Activated CD4-positive, CD25-positive, alpha-beta regulatory T cell treated with anti-CD3 and anti-CD28 coated beads, Interleukin-2, amount 50 U/mL, for 16 hours (primary cell): ENCODE measurements at places on chromosomes 6 and 20.

DNA sequence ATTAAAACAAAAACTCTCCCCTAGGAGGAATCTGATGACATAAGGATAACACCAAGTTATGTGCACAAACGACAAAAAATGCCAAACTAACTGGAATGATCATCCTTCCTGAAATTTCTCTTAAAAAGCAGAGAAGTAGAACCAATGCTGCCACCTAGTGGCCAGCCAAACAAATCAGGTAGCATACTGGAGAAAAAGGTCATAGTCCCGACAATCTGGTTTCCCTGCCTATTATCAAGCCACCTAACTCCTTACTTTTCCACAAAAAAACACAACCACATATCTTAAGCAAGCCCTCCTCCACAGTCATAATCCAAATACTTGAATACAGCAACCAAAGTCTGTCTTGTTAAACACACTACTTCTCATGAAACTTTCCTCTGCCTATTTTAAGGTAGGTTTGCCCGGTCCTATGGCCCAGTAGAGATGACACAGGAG is 5.3 kb downstream of the OARD1 start:
- peak; percentile 39 for DNase-seq

DNA sequence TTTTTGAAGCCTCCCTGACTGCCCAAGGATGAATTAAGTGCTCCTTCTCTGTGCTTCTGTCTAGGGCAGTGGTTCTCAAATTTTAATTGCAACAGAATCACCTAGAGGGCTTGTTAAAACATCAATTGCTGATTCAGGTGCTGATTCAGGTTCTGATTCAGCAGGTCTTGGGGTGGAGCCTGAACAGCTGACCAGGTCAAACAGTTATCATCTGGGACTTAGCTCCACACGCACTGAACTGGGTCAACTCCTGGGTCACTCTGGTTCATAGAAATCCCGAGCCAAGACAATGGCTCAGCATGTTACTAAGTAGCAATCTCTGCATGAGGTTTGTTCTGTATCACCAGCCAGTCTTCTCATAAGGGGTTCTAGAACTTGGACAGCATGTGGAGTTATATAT is 192.3 kb downstream of the GJA1 start:
- DNase-seq, result no peak

GRCh38 chr20:62409931-62410745 is 3.1 kb upstream of the CABLES2 start:
- no peak for DNase-seq

GRCh38 chr6:137804637-137805036 is 62.4 kb upstream of the TNFAIP3 start:
- no peak for DNase-seq

DNA sequence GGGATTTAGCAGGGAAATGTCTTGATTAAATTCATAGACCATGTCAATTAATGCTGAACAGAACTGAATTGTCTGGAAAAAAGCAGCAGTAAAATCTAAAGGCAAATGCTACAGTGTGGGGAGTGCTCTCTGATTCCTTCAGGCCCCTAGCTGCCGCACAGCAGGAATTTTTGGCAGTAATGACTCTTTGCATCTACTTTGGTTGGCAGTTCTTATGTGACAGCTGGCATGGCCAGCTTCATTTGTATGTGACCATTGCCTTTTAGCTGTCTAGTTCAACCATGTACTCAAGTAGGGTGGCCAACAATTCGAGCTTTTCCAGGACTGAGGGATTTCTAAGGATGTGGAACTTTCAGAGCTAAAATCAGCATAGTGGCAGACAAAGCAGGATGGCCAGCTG is 499.1 kb upstream of the MAN1A1 start:
- DNase-seq, result no peak

DNA sequence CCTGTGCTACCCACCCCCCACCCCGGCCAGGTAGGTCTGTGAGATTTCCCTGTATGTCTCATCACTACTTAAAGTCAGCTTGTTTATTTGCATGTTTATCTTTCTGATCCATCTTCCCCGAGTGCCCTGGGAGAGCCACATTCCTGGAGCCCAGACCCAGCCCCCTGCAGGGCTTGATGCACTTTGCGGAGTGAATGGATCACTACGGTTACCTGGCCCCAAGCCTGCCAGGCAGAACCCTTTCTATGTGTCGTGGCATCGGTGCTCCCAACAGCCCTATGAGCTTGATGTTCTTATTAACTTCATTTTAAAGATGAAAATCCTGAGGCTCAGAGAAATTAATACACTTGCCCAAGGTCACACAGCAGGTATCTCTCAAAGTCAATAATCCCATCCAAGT is 13.6 kb upstream of the SLCO4A1 start:
- DNase-seq, result no peak

DNA sequence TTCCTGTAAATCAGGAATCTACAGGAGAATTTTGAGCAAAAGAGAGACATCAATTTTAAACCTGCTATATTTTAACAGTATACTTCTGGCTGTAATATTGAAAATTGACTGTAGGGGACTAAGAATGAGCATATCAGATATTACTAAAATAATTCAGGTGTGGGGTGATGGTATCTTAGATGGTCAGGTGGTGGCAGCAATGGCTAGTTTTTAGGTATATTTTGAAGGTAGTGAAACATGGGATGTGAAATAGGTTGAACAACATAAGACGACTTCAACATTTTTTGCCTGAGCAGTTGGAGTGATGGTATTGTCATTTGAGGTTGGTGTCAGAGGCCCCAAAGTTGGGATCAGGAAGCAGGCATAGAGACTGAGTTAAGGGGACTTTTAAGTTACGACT is 32.1 kb downstream of the FAM83B start:
- DNase-seq, result no peak

GRCh38 chr20:39081255-39081654 is 119.1 kb downstream of the DHX35 start:
- peak; percentile 71 for DNase-seq

- DNase-seq, result no peak
These were observed 774 bp upstream of the SFT2D1 start for GRCh38 chr6:166343150-166343487.

GRCh38 chr6:105815661-105816555 is 270.2 kb upstream of the PRDM1 start:
- DNase-seq, result no peak

GRCh38 chr6:136720045-136720770 is 72.1 kb downstream of the MAP3K5 start:
- no peak for DNase-seq

DNA sequence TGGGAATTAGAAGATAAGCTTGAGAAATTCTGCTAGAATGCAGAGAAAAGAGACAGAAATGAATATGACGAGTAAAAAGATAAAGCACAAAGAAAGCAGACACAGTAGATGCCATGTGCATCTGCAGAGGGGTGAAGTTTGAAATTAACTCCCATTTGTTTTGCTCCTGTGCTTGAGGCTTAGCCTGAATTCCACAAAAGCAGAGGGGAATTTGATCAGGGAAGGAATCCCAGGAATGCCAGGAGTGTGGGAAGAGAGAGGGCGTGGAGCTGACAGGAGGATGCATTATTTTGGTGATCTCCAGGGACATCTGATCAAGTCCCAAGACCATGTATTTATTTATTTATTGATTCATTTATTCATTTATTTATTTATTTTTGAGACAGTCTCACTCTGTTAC is 55.6 kb downstream of the SLC22A1 start:
- no peak for DNase-seq

DNA sequence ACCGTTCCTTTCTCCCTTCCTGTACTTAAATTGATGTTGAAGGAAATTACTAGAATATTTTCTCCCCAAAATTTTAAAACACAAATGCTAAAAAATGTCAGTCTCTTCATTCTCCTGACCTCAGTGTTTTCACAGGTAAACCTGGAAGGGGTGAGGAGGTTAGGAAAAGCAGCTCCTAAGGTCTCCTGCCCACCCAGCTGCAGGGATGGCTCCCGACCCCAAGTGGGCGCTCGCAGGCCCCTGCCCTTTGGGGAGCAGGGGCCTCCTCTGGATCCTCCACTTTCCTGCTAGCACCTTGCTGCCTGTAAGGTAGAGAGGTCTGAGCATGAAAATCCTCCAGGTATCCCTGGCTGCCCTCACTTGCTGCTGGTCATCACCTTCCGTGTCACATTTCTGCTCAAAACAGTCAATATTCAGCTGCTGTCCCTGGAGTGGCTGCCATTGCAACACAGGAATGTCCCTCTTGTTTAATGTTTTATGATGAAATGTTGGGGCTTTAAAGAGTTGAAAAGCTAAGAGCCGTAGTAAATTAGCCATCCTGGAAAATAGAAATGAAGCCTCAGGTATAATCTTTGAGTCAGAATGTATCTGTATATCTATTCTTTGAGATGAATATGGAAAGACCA is 10.9 kb upstream of the HSP90AB1 start:
- DNase-seq, result no peak

- no peak for DNase-seq
These were observed 670.6 kb downstream of the CD109 start for GRCh38 chr6:74366634-74367033.

GRCh38 chr6:146526192-146526591 is 17.4 kb upstream of the RAB32 start:
- DNase-seq, result no peak

DNA sequence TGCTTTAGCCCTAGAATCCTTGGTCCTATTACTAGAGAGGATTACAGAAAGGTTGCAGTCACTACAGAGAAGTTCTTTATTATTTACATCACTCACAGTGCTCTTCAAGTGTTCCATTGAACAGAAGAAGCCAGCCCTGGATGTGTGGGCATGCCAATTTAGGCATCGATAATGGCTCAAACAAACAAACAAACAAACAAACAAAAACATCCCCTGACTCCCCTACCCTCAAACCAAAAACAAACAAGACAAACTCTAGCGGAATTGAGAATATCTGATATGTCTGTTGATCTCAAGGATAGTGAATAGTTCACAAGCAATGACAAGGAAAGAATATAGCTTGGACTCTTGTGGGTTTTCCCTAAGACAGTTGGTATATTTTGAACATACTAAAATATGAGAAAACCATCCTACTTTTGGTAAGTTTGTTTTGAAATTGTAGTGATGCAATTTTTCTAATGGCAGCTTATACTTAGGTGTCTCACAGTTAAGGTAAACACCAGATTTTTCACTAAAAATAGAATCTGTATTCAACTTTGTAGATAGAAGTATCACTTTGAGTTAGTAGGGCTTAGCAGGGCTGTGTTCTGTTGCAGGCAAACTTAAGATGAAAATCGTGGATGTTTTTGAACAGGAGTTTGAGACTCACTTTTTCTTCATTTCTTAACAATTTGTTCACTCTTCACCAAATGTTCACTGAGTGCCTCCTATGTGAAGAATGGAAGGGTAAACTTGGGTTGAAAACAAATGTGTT is 92.8 kb upstream of the FAM184A start:
- no peak for DNase-seq

DNA sequence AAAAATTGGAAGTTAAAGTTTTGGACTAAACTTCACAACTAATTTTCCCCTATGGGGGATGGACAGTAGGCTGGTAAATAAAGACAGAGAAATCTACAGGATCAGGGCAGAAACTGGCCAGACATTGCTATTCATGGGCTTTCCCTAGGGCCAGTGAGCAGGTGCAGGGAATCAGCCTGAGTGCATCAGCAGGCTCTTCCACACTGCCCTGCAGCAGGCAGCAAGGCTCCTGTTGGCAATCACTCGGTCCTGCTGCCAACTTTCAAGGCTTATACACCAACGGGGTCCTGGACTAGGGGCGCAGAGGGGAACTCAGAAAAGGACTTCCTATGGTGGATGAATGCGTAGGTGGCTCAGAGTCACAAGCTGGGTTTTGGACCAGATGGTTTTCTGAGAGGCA is 59.8 kb upstream of the NHSL1 start:
- no peak for DNase-seq

- DNase-seq, result no peak
These were observed 16.6 kb downstream of the ATG5 start for GRCh38 chr6:106308985-106309384.

DNA sequence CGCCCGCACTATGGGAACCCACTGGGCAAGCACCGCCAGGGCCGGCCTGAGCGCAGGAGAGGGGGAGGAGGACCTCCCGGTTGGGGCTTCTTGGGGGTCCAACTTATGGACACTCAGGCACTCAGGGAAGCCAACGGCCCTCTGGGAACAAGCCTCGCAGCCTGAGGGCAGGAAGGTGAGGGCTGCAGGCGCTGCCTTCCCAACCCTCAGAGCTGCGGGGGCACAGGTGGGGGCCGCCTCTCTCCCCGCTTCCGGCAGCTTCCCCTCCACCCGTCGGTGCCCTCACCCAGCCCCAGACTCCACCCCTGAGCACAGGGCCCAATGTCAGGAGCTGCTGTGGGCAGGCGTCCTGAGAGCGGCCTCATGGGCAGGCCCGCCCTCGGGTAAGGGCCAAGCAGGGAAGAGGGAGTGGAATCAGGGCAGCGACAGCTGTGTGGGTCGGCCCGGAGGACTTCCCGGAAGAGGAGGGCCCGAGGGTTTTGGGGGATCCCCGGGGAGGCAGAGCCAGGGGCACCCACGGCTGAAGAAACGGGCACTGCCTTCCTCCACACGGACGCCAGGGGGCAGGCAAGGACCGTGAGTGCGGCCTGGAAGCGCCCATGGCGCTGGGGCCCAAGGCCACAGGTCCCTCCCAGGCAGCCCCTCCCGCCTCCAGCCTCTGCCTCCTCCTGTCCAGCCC is 488 bp upstream of the PTK6 start:
- peak; percentile 88 for DNase-seq

DNA sequence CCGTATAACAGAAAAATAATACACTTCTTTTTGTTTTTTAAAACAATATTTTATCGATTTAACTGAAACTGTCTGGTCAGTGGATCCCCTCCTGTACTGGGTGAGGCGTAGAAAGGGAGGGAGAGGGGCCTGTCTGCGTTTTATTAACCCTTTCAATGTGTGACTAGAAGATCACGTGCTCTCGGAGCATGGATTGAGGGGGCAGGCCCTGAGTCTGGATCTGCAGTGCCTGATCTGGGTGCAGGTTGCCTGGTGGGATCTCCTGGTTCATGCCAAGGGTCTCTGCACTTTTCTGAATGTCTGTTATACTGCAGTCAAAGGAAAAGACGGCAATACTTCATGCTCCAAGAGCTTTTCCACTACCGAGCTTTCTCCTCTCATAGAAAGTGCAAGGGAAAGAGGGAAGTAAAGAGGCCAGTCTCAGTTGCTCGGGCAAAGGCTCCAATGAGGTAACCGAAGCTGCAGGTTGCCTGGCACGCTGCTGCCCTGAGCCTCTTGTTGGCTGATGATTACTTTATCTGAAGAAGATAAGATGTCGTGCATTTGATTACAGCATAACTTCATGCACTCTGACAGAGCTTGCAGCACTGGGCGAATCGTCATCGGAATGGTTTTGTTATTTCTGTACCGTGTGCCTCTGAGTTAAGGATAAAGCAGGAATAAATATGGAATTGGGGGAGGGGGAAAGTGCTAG is 167.5 kb upstream of the PMEPA1 start:
- no peak for DNase-seq
